ENCODE measurements at places on chromosomes 4 and X.
A peak's percentile ranks its signal among the peaks of the same experiment; 100 is the strongest.

DNA sequence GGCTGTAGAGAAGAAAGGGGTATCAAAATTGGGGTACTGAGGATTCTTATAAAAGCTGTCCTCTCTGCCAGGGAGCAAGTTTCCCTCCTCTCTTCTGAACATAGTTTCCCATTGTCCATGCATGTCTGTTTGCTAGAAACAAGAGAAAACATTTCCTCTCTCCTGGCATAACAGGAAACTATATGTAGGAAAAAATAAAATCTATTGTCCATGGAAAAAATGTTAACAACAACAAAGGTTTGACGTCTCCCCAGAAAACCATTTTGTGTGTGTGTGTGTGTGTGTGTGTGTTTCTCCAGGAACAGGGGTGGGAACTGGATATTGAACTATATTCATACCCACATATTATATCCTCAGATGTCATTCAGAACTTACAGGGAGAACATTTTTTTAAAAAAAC, 107.2 kb downstream of the GASK1B start:
- no peak for DNase-seq

DNA sequence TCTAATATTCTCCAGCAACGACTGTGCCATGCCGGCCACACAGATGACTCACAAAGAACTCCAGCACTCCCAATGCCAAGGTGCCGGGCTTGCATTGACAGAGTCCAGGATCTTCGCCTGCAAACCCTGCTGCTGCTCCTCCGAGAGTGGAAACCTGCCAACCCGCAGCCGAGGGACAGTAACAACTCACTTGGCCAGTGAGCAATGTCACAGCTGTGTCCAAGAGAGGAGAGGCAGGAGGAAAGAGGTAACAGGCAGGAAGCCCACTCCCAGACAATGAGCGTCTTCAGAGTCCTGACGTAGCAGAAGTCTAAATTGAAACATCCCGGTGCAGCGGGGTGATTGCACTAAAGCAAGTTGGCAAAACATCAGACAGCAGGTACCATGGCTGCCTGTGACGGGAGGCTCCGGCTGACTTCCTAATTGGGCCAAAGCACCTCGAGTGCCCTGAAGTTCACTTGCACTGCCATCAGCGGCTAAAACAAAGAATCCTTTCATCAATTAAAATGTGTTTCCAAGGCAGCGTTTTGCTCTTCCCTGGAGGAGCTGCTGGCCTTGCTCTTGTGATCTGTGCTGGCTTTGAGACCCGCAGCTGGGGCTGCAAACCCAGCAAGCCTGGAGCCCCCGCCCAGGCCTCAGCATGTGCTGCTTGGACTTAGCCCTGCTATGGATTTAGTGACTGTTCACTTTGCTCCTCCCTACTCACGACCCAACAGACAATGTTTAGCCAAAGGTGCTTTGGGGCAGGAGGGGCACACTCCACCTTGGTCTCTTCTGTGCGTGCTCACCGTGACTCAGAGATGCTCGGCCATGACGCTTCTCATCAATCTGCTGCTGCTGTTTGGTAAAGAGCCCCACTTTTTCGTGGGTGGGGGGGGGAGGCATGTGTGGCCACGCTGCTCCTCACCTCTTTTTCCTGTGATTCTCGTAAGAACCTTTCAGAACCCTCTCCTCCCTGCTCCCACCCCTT, 36.5 kb downstream of the DCTD start:
- DNase-seq = no peak

DNA sequence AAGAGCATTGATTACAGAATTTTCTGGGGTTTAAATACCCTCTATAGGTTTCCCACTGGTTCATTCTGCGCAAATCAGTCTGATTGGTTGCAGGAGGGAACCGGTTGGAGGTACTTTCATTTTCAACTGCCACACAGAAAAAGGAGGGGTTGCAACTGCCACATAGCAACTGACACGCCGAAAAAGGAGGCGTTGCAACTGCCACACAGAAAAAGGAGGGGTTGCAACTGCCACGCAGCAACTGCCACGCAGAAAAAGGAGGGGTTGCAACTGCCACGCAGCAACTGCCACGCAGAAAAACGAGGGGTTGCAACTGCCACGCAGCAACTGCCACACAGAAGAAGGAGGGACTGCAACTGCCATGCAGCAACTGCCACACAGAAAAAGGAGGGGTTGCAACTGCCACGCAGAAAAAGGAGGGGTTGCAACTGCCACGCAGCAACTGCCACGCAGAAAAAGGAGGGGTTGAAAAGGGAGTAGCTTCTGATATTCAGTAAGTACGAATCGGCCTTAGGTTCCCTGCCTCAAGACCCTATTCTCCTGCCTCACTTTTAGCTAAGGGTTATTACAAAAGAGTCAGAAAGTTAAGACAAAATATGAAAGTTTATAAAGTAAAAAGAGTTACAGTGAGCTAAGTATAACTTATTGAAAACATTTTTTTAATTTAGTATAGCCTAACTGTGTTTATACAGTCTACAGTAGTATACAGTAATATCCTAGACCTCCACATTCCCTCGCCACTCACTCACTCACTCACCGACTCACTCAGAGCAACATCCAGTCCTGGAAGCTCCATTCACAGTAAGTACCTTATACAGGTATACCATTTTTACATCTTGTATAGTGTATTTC, 431.8 kb downstream of the KCTD8 start:
- no peak for DNase-seq

GRCh38 chr4:6116696-6117285, 83.6 kb downstream of the JAKMIP1 start:
- DNase-seq = no peak

GRCh38 chrX:40746521-40746920, 11.2 kb upstream of the MED14 start:
- DNase-seq = no peak

DNA sequence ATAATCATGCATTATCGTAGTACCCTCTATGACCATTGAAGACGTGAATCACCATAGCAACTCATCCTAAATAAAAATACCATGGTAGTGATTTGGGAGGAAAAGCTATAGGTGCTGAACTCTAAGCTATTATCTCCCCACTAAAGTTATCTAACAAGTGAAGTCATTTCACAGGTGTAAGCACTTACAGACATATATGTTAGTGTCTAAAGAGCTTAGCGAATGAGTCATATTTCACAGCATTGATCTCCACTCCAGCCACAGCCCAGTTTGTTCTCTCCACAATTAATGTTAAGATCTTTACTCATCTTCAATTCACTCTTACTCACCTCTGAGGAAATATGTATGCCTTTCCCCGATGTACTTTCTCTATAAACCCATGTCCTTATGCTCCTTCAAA, 57.0 kb downstream of the DCAF8L1 start:
- no peak for DNase-seq

- no peak for DNase-seq
Observed at GRCh38 chr4:110753466-110753865, 130.6 kb upstream of the PITX2 start.

DNA sequence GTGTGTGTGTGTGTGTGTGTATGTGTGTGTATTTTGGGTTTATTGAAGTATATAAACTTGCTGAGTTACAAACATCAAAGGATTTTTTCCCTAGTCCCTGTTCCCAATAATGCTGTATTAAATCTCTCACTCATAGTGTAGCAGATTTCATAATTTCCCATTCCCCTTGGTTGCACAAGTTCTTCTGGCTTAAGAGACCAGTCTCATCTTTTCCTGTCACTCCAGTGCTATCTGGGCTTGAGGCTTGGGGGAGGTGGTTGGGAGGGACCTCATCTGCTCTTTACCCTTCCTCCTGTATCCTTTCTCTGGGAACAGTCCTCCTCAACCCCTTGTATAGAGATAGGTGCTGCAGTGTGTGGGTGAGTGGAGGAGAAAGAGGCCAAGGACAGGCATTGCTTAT, 285.4 kb upstream of the BOD1L1 start:
- DNase-seq = no peak

GRCh38 chr4:87377816-87378215, 13.2 kb downstream of the HSD17B11 start:
- no peak for DNase-seq

- DNase-seq = no peak
Observed at GRCh38 chrX:133723930-133724329, 261.5 kb downstream of the GPC3 start.

GRCh38 chr4:36399762-36400353, 118.4 kb downstream of the DTHD1 start:
- peak; percentile 50 for DNase-seq

- DNase-seq = no peak
Observed at GRCh38 chr4:186939226-186939625, 215.6 kb upstream of the FAT1 start.

DNA sequence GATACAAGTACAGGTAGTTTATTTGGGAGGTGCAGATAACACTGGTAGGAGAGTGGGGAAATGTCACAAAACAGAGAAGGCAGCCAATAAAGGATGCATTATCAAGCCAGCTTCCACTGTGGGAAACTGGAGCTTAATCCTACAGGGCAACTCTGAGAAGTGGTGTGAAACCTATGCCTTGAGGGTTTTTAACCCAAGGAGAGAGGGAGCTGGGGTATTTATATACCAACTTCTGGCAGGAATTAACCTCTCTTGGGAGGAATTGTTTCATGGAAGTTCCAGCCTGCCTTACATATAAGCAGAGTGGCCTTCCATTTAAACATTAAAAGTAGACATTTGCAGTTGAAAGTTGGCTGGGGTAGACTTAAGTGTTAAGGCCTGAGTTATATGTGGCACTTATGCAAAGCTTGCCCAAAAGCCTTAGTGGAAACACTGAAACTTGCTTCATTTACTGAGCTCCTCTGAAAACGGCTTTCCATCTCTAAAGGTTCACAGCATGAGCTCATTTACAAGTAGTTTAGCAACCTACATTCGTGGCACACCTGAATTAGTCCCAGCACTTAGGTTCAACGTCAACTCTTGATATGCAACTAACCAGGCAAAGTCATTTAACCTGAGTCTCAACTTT, 19.2 kb downstream of the MAGEB17 start:
- no peak for DNase-seq

DNA sequence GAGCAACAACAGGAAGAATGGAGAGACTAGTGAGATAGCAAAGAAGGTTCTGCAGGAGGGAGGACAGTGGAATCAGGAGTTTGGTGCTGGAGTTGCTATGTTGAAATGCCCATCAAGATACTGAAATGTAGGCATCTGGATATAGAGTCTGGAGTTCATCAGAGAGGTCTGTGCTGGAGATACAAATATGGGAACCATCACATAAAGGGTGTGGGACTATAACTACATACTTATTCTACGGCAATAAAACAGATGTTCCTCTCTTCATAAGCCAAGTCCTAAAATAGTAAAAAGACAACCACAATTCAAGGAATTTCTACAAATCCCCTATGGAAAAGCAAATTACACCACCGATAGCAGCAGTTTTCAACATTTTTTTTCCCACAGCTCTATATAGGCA, 1.6 kb downstream of the MED14 start:
- DNase-seq = no peak

GRCh38 chr4:81130569-81130968, 84.5 kb downstream of the PRKG2 start:
- no peak for DNase-seq

DNA sequence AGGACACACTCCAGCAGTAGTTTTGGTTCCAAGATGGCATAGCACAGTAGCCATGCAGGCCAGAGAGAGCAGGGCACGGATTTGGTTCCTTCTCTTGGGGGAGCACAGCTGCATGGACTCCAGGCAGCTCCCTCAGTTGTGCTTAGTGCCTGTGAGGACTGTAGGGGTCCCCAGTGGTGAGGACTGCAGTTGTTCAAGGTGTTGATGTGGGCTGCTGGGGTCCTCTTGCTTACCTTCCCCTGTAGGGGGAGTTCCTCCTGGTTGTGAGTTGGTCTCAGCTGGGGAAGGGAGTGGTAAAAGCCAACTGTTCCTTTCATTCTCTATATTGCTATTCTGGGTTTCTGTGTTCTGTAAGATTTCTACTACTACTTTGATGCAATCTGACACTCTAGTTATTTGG, 606.5 kb downstream of the MAGEB5 start:
- DNase-seq = no peak

- DNase-seq = no peak
Observed at GRCh38 chr4:183989461-183989860, 84.4 kb downstream of the STOX2 start.

GRCh38 chr4:184375027-184375426, 99.3 kb downstream of the IRF2 start:
- DNase-seq = no peak

DNA sequence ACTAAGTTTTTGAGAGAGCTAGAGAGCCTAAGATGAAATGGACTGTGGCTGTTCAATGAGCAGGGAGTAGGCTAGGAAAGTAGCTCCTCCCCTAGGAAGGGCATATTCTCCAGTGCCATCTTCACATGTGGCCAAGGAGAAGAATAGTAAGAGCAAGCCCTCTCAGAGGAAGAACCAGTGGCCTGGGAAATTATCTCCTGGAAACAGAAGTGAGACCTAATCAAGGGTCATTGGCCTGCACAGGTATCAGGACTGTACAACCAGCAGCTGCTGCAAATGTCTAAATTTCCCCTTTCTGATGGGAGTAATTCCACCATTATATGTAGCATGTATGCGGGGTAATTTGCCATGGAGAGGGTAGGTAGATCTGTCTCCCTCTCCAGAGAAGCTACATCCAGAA, 334.8 kb upstream of the RASGEF1B start:
- no peak for DNase-seq

DNA sequence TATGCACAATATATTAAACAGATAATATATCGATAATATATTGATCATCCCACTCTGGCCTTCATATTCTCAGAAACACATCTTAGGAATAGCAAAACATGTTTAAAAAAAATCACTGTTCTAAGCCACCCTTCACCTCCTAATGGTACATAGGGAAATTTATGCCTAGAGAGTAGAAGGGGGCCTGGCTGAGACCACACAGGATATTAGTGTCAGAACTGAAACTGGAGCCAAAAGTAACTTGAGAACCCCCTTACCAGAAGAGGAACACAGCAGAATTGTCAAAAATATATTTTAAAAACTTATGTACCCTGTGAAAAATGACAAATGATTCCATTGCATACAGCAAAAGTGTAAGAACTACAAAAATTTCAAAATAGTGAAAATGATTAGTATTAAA, 173.1 kb downstream of the VSIG4 start:
- no peak for DNase-seq

DNA sequence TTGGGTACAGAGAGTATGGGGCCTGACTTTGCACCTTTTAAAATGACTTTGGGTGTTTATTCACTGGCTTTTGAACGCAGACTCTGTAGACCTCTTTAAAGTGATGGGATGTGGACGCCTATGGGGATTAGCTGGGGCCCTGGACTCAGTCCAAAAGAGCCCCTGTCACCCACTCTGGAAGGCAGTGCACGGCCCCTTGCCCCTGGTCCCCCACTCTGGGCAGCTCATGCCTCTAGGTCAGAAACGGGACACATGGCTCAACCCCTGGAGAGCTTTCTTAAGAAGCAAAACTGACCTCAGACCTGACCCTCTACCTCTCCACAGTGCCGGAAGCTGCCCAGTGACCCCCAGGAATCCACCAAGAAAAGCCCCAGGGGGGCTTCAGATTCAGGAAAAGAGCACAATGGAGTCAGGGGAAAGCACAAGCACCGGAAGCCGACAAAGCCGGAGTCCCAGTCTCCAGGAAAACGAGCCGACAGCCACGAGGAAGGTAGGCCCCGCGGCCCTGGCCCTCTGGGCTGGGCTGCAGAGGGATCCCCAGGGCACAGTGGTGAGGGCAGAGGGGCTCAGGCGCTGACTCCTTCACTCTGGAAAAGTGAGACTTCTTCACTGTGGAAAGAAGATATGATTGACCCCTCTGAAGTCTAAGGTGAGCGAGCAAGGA, 38.4 kb downstream of the BCORL1 start:
- DNase-seq = no peak

GRCh38 chrX:21946925-21947641, 6.6 kb downstream of the SMS start:
- DNase-seq = no peak

All from activated naive CD8-positive, alpha-beta T cell treated with anti-CD3 and anti-CD28 coated beads, Interleukin-2, amount 50 U/mL, for 24 hours (primary cell).